ENCODE measurements at places on chromosomes 11 and 22.

GRCh38 chr22:30372915-30373314 is 14.3 kb downstream of the RNF215 start:
- no peak for DNase-seq

DNA sequence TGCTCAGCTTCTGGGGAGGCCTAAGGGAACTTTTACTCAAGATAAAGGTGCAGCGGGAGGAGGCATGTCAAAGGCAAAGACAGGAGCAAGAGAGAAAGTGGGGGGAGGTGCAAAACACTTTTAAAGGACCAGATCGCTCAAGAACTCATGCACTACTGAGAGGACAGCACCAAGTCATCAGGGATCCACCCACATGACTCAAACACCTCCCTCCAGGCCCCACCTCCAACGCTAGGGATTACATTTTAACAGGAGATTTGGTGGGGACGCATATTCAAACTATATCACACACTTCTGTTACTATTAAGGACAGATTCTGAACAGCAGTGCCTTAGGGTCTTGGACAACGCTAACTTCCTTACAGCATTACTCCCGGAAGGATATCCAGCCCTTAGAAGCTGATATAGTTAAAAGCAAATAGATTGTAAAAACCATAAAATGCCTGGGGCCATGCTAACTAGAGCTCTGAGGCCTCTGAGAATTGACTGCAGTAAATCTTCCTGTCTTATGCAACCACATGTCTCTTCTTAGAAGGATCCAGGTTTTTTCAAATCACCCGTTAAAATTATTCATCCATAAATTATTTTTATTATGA is 16.7 kb upstream of the ZC3H12C start:
- peak; percentile 75 for DNase-seq

DNA sequence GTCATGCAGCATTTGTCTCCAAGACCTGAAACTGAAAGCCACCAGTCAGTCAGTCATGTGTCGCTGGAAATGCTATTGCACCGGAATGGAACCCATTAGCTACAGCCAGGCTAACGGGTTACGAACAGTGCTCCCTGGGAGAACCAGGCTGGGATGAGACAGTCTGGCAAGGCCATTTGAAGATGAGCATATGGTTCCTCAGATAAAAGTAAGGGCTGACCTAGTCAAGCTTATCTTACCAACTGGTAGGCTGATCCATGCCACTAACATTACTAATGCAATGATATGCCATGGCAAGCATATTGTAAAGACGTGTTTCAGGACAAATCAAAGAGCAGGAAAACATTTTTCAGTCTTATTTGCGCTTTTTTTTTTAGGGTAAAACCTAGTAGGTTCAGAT is 28.4 kb downstream of the NAP1L4 start:
- no peak for DNase-seq

DNA sequence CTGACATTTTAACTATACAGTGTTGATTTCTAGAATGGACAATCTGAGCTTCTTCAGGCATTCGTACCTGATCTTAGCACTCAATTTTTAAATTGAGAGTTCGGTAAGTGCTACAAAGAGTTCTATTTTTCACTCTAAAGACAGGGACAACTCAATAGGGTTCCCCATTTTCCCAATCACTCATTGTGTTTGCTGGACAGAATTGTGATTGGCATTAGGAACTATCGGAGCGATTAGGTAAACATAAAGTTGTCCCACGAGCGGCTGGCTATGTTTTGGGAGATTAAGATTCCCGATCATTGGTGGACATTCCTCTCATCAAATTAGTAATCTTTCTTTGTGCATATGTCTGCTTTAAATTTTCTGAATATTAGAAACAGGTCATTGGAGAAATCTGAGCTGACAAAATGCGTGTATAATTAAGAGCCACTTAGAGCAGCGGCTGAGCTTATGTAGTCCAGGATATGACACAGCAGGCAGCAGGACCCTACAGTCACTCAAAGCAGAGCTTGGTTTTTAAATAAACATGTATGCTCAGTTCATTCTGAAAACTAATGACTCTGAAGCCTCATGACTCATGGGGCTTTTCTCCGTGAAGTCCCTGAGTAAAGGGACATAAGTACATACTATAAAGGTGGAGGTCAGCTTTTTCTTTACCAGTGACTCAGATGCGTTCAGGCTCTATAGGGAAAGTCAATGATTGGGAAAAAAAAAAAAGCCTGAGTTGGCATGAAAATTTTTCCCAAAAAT is 109.4 kb downstream of the GRIA4 start:
- DNase-seq: no peak

- DNase-seq: no peak
These were observed 481.6 kb downstream of the SOX6 start for GRCh38 chr11:15874704-15875103.

DNA sequence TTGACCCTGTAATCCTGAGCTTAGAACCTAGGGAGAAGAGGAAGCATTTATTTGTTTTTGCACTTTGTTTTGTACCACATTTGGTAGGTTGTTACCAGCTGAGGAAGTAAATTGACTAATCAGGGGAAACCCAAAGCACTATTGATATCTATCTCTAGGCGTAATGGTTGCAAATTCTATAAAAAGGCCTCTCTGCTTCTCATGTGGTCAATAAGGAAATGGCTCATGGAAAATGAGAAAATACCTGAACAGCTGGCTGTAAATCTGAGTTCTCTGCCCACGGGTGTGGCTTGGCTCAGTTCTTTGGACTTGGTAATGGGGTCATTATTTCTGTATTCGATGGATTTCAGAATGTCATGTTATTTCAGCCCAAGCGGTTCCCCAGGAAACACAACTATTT is 42.4 kb downstream of the BARX2 start:
- DNase-seq: no peak

GRCh38 chr11:32343325-32344008 is 91.9 kb downstream of the WT1 start:
- no peak for DNase-seq

DNA sequence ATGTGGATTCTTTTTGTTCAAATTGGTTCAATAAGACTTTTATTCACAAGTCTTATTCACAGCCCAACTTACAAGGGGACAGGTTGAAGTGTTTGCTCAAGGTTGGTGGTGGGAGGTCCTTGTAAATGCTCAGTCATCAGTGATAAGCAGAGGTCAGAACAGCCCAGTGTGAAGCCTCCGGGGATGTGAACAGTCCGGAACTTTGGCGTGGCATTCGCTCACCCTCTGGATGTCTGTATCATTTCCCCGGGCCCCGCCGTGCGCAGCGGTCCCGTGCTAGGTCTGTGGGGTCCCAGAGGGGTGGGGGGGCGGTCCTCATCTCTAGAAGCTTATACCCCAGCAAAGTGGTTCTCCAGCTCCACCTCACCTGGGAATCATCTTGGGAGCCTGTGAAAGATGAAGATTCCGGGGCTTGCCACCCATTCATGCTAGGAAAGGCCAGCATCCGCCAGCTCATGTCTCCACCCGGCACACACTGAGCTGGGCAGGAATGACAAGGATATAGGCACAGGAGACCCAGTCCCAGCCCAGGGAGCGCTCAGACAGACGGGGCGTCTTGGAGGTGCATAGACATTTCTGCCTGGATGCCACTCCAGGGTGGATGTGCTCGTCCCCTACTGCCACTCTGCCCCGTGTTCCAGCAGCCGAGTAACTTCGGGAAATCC is 327.5 kb downstream of the TBC1D22A start:
- DNase-seq: peak; percentile 37

DNA sequence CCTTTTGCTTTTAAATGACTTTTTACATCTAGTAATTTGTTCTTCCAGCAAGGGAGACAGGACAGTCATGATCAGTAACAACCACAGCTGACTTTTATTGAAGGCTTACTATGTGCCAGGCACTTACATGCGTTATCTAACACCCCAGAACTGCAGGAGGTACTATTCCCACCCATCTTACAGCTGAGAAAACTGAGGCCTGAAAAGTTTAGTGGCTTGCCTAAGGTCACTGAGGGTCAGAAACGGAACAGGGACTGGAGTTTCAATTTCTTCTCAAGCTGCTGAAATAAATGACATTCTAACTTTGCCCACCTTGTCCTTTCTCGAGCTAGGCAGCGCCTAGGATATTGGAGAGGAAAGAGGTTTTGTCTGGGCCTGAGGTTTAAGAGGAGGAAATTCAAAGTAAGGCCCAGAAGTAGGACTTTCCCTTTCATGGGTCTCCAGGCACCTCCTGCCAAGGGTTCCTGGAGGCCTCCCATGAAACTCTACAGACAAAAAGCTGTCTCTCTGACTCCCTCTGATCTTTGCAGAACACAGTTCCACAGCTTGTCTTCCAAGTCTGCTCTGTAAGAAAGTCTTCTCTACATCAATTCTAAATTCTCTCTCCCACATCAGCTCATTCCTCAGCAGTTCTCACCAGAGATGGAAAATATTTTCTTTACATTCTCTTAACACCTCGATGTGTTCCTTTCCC is 102.2 kb downstream of the NAT10 start:
- DNase-seq: no peak

DNA sequence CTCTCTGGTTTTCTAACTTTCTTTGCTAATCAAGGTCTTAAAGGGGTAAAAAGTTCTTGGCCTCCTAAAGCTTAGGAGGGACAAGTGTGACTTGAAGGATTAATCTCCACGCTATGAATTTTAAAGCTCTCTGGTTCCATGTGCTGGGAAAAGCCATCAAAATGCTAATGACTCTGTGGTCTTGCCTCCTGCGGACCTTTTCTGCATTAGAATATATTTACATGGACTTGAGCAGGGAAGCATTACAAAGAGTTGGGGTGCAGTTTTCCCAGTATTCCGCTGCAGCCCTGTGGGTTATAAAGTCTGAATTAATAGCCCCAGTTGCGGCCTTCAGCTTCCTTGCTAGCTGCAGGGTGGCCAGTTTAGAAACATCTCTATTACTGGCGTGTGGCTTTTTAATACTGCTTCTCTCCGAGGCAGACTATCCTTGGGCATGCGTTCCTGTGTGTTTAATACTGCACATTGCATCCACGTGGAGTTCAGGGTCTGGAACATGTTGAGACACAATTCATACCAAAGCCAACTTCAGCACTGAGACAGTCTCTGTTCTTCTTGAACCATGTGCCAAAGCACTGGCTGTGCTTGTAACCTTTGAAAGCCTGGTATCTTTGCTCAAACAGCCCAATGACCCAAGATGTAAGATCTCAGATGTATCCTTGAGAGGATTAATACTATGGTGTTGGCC is 27.3 kb downstream of the TSPAN18 start:
- no peak for DNase-seq

GRCh38 chr22:19717181-19717580 is 2.9 kb downstream of the SEPTIN5 start:
- DNase-seq: no peak

DNA sequence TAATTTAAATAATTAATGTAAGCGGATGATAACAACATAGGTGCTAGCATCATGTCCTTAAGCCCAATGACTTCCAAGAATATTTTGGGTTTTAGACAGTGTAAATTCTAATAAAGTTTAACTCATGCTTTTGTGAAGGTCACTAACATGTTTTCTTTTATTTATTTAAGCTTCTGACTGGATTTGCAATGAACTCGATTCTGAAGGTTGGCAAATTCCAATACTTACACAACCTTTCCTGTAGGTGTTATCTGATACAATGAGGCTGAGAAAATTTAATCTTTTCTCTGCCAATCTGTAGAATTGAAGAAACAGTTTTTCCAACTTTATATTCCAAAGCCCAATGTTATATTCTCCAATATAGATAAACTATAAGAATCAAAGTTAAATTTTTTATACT is 311.3 kb downstream of the LUZP2 start:
- no peak for DNase-seq

- no peak for DNase-seq
These were observed 4.4 kb downstream of the A4GALT start for GRCh38 chr22:42716221-42716620.

GRCh38 chr11:116808262-116809175 is 14.6 kb downstream of the APOA4 start:
- peak; percentile 83 for DNase-seq

GRCh38 chr11:6419009-6419631 is at the start of gene APBB1:
Gene APBB1, minus strand, starts transcription at chr11:6419094. Its CDS starts 7,747 bp downstream, at chr11:6411347.
- DNase-seq: peak; percentile 85

DNA sequence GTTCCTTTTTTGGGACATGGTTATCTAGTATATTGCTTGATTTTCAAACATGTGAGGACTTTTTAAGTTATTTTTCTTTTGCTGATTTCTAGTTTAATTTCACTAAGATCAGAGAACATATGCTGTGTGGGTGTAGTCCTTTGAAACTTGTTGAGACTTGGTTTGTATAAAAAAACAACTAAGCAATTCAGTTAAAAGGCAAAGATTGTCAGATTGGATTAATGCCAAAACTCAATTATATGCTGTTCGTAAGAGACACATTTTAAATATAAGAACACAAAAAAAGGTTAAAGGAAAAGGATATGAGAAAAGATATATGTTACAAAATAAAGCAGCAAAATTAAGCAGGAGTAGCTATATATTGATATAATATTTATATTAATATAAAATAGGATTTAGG is 17.8 kb upstream of the RRM1 start:
- no peak for DNase-seq

DNA sequence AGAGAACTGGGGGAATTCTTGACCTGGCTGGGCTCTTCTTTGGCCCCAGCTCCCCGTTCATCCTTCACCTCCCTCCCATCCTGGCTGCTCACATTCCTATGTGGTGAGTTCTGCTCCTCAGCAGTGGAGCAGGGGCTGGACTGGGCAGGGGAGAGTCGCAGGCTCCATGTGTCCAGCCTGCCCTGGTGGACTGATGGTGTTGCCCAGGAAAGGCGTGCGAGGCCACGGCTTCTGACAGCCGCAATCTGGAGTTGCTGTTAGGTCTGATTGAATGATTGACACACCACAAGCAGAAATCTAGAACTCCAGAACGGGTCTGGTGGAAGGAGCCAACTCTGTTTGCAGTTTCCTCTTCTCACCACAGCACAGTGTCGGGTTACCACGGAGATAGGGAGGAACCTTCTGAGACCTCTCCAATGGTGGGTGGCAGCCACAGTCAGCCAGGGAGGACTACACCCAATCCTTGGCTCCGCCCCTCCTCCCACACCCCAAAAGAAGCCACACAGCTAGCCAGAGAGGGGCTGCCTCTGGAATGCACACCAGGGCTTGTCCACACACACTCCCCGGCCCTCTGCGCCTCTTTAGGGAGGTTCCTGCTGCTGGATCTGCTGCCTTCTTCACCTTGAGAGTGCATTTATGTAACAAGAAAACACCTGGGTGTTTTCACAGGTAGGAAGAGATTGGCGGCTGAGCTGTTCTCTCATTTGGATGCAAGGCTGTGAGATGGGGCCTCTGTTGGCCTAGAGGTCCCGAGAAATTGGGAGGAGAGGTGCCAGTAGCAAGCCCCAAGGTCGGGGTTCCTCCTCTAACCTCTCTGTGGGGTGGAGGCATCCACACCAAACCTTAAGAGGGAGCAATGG is 56.4 kb upstream of the CD44 start:
- peak; percentile 86 for DNase-seq

GRCh38 chr22:49446759-49447710 is 380.6 kb downstream of the BRD1 start:
- no peak for DNase-seq

- DNase-seq: peak; percentile 99
These were observed 1.9 kb downstream of the GNG3 start for GRCh38 chr11:62709247-62710000.

DNA sequence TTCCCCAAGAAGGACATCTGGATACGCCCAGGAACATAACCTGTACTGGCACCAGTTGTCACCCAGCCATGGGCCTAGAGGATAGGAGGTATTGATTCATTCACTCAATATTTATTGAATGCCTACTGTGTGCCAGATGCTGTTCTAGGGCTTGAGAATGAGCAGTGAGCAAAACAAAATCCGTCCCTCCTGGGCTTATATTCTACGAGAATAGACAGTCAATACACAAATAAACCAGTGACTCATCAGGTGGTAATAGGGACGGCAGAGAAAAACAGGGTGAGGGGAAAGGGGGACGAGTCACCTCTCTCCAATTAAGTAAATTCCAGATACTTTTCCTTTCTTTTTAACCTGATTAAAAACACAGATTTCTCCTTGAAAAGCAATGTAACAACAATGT is 103.5 kb downstream of the MICAL2 start:
- DNase-seq: no peak

GRCh38 chr11:117585631-117586030 is 211.4 kb downstream of the DSCAML1 start:
- DNase-seq: no peak
